ENCODE measurements at places on chromosomes 4 and X.

GRCh38 chr4:88811904-88812303 lies 114.3 kb upstream of the NAP1L5 start:
- no peak for DNase-seq

DNA sequence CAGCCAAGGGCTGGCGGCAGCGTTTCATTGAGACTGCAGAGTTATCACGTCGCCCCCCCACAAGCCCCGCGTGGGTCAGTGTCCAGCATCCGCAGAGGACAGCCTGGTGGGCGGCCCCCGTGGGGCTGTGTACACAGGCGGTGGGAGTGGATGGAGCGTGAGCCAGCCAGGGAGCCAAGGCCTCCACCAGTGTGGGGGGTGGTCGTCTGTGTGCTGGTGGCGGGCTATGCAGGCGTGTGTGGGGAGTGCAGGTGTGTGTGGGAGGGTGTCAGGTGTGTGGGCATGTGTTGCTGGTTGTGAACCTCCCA lies 56.5 kb upstream of the NKX1-1 start:
- DNase-seq: no peak

DNA sequence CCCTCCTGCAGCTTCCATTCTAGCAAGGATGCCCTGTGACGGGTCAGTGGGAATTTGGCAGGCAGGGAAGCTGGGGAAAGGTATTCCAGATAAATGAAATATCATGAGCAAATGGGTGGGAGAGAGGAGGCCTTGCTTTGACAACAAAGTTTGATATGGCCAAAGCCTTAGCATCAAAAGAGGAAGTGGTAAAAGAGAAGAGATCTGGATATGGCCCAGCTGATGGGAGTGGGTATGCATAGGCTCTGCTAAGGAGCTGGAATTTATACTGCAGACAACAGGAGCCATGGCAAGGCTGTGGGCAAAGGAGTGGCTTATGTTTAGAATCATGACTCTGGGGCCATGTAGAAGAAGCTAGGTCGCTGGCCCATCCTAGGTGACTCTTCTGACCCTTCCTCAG lies 89.2 kb downstream of the PJA1 start:
- no peak for DNase-seq

- no peak for DNase-seq
Measured at GRCh38 chr4:70356185-70356584, 4.4 kb upstream of the SMR3A start.

DNA sequence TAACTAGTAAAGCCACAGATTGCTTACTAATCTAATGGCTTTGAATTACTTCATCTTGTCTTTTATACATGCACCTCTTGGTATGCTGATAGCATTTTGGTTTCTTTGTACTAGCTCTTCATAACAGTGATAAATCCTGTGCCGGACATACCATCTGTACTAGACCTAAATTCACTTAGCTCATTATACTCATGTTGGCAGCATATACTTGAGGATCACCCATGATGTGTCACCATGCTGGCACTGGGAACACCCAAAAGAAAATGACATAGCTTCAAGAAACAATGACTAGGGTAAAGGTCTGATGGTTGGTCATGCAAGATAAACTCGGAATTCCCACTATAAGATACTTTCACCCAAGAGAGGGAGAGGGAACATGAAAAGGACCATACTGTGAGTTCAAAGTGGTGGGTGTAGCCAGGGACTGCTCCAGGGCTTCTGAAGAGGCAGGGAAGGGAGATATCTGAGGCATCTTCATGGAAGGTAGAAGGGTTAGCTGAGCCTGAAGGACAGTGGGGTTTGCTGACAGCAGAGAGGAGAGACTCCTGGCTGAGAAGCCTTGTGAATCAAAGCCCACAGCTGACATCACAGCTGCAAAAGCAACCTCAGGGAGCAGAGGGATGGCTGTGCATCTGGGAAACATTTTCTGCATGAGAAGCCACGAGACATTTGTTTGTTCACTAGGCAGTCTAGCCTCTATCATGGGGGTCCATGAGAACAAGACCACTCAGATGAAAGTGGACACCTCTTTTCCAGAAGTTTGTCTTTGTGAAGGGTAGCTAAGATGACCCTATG lies 314.2 kb downstream of the RAB28 start:
- no peak for DNase-seq

DNA sequence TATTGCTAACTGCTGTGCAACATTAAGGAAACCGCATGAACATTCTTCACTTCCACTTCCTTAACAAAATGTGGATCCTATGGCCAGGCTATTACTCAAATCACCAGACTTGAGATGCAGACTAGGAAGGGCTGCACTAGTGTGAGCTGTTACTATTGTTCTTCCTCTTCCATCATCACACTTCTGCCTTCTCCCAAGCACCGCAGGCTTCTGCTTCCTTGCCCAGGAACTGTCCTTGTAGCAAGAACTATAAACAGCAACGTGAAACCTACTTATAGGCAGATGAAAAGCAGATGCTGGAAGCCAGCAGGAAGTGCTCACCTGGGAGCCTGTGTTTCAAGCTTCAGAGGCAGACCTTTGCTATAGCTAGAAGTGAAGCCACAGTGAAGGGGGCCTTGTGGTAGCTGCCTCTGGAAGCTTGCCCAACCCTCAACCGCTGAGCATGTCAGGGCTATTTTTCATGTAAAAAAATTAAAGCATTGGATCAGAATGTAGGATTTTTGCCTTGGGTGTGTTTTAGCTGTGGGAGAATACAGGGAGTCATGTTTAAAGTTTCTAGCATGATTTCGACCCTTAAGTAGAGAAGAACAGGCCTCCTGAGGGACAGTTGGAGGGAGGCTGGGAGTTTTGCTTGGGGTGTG lies 43.9 kb downstream of the CLNK start:
- DNase-seq: no peak

DNA sequence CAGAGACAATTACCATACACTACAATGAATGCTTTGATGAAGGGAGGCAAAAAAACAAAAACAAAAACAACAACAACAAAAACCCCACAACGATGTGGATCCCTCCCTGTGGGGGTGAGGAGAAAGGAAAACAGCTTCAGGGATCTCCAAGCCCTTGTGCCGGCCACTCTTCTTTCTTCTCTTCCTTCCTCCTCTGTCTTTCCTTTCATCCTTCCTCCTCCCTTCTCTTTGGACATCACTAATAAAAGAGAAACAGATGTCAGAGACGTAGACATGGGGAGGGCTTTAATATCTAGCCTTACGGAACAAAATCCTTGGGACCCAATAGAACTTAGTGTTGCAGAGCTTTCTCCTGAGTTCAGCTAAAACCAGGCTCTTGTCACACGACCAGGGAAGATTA lies 18.8 kb upstream of the STX18 start:
- DNase-seq: no peak

Data from activated CD8-positive, alpha-beta memory T cell treated with anti-CD3 and anti-CD28 coated beads for 48 hours (primary cell).